ENCODE measurements at places on chromosomes 12 and 14.

- no peak for DNase-seq
These were observed 2.8 kb downstream of the TMEM179 start for GRCh38 chr14:104601786-104602185.

DNA sequence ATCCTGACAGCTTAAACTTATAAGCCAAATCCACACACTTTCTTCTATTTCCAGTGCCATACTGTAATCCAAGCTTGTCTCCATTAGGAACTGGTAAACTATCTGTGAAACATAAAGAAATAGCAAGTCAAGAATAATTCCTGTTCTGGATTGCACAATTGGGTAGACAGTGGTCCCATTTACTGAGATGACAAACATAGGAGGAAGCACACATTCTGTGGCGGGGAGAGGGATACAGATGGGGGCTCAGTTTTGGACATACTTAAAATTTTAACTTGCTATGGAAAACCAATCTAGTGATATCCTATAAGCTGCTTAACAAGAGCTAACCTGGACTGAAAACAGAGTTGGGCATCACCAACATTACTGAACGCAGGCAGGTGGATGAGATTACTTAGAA, 16.3 kb downstream of the MAP4K5 start:
- DNase-seq = no peak

DNA sequence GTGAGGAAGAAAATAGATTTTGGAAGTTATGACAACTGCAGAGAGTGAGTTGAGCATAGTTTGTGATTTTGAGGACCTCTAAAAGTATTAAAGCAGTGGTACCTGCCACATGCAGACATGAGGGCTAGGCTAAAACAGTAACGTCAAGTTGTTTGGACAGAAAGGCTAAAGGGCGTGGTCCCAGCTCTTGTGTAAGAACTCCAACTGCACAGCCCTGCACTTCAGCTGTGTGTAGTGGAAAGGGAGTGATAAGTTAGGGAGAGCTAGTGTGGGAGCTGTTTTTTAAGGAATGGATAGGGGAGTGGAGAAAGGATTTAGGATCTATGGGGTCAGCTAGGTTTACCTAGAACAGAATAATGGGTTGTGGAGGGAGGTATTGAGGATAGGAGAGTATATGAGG, 39.5 kb downstream of the TESPA1 start:
- no peak for DNase-seq

- DNase-seq = no peak
These were observed 395.0 kb downstream of the FOXG1 start for GRCh38 chr14:29161593-29161992.
